ENCODE measurements at places on chromosomes 3 and 15.

DNA sequence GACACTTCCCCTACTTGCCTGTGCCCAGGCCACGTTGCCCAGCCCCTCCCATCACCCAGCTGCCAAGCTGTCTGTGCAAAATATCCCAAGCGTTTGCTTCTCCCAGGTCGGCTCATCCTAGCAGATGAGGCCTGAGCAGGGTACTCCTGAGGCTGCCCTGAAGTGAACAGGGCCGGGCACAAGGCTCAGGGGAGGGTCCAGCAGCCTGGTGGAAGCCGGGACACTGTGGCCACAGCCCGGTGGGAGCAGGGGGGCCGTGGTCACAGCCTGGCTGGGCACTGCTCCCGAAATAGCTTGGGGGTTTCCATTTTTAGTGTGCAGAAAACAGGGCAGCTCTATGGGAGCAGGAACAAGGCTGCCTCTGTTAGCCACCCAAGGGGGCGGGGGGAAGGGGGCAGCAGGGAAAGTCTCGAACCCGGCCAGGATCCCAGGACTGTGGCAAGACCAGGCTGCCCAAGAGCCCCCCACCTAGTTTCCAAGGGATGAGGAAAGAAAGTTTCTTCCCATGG is 3.4 kb downstream of the PLXNB1 start:
- no peak for DNase-seq

DNA sequence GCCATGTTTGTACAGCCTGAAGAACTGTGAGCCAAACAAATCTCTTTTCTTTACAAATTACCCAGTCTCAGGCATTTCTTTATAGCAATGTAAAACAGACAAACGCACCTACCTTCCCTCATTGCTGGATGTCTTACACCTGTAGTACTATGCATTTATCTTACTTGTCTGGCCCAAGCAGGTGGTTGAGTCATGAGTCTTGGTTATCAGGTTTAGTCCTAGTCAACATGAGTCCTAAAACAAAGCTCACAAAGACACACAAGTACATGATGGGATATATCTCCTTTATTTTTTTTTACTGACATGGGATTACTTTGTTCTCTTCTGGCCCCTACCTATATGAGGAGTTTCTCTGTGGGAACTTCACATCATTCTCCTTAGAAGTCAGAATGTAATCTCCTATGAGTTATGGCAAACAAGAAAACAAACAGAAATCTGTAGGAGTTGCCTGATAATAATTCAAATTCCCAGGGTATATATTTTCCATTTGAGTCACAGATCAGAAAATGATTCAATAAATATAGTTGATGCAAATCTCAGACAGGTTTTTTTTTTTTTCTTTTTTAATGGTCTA is 33.6 kb upstream of the PLSCR2 start:
- DNase-seq: peak; percentile 80

GRCh38 chr3:82137861-82138260 is 376.4 kb upstream of the GBE1 start:
- DNase-seq: no peak

DNA sequence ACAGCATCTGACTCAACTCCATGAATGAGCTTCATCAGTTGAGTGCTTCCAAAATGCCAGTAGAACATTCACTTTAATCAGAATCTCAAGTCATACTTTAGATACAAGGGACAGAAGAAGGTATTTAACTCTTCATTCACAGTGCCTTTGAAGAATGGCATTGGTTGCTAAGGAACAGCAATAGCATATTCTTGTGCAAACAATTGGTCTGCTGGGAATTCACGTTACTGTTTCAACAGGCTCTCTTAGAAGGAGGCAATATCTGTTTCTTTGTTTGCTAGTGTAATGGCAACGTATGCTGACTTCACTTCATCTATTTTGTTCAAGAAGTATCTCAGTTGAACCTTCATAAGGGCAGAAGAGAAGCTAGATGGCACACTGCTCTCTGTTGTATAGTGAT is 113.9 kb downstream of the TMEM108 start:
- DNase-seq: no peak

GRCh38 chr15:65816441-65816840 is 24.3 kb upstream of the DENND4A start:
- DNase-seq: no peak

GRCh38 chr15:59298225-59298853 is 74.3 kb downstream of the MYO1E start:
- peak; percentile 99 for DNase-seq

DNA sequence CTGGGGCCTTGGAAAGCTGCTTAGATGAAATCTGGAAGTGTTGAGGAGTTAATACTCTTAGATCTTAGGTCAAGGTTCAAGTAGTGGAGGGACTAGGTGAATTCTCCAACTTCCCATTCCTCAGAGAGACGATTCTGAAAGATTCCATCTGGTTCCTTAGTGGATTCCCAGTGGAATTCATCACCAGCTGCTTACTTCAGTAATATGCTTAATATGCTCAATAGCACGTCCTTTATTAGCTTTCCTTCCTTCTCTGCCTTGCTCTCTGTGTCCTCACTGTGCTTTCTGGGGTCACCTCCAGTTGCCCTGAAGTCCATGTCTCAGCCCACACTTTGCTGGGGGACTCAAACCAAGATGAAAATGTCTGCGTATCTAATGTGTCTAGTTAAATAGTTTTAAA is 31.0 kb downstream of the CEP63 start:
- no peak for DNase-seq

DNA sequence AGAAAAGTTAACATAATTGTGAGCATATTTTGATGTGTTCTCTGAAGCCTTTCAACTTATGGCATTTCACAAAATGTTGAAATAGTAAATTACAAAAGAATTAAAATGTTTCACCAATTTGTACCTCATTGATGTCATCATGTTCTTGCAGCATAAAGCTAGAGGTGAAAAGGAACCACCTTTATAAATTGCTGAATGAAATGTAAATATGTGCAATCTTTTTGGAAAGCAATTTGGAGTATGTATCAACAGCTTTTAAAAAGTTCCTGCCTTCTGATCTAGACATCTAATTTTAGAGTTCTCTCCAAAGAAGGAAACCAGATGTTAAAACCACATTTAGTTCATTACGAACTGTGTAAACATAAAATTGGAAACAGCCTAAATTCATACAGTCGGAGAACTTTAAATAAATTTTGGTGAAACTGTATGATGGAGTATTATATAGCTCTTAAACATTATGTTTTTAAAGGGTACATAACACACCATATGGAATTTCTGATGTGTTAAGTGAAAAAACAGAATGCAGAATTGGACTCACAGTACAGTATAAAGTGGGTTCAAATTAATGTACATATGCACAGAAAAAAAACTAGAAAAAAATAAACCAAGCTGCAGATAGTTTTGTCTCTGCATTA is 311.2 kb upstream of the NAALADL2 start:
- no peak for DNase-seq

- DNase-seq: no peak
Observed at GRCh38 chr15:74621546-74621920, 5.9 kb downstream of the CLK3 start.

- no peak for DNase-seq
Observed at GRCh38 chr3:65004306-65004705, 316.5 kb upstream of the ADAMTS9 start.

DNA sequence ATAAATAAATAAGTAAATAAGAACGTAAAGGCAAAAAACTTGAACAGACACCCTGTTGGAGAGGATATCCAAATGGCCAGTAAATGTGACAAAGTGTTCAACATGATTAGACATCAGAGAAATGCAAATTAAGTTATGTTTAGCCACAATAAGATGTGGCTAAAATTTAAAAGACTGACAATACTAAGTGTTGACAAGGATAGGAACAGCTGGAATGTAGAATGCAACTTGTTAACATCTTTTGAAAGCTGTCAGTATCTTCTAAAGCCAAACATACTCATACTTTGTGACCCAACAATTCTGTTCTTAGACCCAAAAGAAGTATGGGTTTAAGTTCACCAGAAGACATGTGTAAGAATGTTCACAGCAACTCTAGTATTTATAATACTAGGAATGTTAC is 197.1 kb downstream of the ITPR1 start:
- no peak for DNase-seq

GRCh38 chr15:67179411-67179995 is 75.0 kb downstream of the AAGAB start:
- no peak for DNase-seq

DNA sequence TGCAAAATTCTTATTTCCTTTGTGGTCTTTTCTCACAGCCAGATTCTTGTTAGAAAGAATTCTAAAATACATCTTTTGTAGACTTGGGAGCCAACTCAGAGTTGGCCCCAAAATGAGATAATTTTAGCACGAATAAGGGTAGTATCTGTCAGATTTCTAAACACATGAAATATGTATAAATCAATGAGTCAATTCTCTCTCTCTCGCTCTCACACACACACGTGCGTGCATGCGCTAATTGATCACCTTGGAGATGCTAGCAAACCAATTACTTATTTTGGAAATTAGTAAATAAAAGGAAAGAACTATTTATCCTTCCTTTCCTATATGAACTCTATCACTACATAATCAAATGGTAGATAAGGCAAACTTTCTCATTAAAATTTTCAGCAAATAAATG is 32.9 kb upstream of the PIK3R4 start:
- no peak for DNase-seq

DNA sequence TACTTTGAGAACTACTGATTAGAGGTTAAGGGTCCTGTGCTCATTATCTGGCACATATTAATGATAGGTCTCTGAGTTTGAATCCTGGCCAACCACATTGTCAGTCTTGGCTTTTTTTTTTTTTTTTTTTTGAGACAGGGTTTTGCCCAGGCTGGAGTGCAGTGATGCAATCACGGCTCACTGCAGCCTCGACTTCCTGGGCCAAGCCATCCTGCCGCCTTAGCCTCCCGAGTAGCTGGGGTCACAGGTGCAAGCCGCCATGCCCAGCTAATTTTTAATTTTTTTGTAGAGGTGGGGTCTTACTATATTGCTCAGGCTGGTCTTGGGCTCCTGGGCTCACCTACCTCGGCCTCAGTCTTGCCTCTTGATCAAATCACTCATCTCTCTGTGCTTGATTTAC is 547 bp upstream of the PCCB start:
- DNase-seq: peak; percentile 29

- DNase-seq: no peak
Observed at GRCh38 chr3:69142090-69142489, 19.7 kb upstream of the LMOD3 start.

DNA sequence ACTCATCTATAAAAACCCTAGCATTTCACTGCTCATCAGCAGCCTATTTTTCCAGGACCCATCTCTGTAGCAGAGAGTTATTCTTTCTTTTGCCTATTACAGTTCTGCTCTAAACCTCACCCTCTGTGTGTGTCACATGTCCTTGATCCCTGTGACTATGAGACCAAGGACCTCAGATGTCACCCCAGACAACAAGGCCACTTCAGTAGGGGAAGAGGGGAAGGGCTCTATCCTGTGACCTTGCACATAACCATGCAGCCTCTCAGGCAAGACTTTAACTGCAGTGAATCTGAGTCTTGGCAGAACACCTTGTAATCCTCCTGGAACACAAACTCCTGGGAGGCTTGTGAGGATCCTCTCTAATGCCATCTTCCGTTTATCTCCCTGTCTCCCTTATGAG is 4.4 kb upstream of the ZNF589 start:
- DNase-seq: no peak

DNA sequence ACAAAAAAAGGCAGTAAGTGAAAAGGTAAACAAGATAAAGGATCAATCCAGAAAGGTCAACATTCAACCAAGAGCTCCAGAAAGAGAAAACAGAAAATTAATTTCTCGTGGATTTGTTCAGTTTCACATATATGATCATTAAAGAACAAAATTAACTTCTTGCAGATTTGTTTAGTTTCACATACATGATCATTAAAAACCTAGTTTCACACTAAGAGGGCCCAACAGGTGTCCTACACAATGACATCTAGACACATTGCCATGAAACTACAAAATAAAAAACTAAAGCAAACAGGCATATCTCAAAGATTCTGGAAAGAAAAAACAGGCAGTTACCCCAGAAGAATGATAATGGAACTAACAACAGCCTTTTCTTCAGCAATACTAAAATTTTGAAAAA is 22.1 kb downstream of the PHC3 start:
- DNase-seq: no peak

DNA sequence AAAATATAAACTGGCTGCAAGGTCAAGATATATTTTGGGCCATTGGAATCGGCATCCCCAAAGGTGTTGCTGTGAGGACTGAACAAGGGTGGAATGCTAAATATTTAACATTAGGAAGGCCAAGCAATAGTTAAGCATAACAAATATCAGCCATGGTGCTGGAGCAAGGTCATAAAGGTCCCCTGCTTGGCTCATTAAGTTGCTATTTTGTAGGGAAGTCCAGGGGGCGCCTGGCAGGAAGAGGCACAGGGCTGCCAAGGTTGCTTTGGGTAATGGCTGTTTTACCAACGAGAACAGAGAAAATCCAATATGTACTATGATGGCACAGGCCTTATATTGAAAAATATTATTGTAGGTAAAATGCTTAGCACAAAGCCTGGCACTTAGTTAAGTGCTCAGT is 62.2 kb downstream of the SLC15A2 start:
- no peak for DNase-seq

DNA sequence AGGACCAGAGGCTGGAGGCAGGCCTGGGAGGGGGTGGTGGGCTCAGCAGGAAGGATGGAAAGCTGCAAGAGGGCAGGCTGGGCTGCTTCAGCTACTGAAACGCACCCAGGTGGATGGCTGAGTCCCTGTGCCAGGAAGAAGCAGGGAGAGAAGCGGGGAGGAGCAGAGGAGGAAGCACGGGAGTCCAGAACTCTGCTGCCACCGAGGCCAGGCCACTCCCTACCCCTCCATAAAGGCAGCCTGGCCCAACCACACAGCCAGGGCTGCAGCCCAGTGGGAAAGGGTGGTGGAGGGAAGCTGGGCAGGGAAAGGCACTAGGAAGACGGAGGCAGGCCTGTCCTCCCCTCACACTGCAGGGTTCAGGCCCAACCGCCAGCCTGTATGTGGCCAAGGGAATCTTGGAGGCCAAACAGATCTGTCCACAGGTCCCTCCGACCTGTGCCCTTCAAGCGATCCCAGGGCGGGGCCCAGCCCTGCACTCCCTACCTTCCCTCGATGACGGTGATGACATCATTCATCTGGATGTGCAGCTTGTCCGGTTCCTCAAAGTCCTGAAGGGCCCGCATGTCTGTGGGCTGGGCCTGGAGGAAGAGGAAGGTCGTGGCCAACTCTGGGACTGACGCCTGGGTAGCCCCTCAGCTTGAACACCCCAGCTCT is 30.5 kb downstream of the TNK2 start:
- no peak for DNase-seq

- no peak for DNase-seq
Observed at GRCh38 chr15:98113327-98113726, 152.8 kb downstream of the ARRDC4 start.

DNA sequence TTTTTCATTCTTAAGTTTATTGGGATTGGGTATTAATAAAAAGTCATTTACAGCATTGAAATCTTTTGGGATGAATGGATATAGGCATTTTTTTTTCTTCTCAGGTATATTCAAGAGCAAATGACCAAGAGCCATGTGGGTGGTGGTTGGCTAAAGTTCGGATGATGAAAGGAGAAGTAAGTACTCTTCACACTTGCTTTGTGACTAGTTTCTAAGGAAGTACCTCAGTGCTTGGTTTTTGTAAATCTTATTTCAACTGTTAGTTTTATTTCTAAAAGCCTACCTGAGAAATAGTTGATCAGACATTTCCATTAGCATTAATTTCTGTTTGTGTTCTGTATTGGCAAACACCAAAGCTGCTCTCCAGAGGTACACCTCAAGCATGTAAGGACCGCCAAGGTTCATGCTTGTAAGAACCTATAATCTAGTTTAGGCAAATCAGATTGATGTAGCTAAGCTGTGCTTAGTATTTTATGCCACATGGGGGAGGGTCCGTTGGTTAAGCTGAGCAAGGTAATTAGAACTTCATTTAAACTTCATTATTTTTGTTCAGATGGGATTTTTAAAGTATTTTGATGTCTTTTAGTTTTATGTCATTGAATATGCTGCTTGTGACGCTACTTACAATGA is 35.4 kb downstream of the FXR1 start:
- no peak for DNase-seq
